NCI-H1092 treated with DMSO at 0.1 percent for 48 hours (cell line): ENCODE measurements at places on chromosomes 4 and X.

DNA sequence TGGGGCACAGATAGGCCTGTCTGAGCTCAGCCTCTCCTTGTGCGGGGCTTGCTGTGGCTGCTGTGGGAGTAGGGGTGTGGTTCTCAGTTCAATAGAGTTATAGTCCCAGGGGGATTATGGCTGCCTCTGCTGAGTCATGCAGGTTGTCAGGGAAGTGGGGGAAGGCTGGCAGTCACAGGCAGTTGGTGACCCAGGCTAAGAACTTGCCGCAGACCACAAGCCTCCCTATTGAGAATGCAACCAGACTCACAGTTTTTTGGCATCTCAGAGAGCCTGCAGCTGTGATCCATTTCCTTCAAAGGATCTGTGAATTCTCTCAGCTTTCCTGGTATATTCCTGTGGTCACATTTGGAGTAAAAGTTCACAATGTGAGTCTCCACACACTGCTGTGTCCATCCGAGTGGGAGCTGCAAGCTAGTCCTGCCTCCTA is 364.9 kb downstream of the ZNF674 start:
- peak; percentile 31 for DNase-seq

DNA sequence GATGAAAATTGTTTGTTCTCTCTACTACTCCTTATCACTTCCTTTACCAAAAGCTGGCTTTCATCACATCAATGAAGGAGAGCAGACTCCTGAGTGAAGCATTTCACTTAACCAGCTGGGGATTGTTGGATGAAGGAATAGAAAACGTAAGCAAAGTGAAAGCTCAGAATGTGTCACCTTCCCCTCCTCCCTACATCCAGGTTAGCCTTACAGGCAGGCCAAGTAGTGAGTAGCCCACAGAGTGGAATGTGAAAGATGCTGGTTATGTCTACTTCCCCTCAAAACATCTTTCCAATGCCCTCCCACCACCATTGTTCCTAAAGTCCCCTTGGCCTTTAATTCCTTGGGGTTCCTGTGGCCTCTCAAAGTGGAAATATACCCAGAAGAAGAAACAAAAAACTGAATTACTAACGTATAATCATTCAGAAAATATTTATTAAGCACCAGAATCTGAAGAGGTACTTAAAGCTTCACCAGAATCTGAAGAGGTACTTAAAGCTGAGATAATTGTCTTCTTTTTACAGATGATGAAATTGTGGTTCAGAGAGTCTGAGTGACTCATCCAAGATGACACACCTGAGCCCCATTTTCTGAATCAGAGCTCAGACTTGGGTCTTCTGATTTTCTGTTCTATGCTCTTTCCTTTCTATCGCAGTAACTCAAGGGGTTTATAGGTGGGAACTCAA is 6.5 kb downstream of the P2RY4 start:
- DNase-seq, result no peak

DNA sequence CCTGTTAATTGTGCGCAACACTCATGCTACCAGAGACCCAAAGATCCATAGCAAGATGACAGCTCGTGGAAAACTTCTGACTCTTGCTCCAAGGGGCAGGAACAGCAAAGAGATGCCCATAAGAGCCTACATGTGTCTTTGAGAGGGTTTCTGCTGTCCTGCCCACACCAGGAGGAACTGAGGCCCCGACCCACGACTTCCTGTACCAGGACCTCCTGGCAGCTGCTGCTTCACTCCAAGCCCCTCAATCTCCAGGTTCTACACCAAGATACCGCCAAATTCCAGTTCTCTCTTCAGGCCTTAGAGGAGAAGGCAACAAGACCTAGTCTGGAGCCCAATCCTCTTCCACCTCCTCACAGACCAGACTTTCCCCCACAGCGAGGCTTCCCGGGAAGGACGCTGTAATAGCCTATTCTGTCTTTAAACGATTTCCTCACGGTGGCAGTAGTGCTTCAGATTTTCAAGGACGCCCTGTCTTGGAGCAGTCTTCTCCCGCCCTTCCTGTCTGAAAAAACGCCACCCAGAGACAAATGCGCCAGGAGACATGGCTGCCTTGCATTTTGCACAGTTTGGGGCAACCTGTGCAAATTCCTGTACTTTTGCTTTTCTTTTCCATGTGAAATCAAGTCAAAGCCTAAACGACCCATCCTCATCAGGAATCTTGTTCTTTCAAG is 230.2 kb upstream of the STK26 start:
- DNase-seq, result peak; percentile 8

DNA sequence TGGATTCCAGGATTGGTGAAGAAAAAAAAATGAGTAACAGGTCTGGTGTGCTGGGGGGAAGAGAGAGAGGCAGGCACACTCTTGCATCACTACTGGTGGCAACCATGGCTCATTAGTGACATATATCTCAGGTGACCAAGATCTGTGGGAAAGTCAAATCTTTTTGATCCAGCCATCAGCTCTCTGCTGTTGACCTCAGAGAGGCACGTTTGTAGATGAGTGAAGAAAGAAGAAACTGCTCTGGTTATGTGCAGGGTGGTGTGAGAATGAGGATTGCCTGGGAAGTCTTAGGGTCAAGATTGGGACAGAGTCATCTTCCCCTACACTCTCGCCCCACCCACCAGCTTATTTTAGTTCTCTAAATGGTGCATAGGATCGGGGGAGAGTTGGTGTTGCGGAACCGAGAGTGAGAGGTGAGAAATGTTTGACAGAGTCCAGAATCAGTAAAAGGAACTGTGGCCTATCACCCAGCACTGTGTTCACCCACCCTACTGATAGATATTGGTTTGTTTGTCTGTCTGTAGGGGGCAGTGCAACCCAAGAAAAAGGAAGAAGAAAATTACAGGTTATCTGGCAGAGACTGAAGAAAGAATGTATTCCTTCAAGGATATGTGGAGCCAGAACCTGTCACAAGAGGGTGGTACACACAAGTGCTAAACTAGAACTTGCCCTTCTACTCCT is 21.9 kb downstream of the ARMCX6 start:
- DNase-seq, result peak; percentile 37
